ENCODE measurements at places on chromosomes 5 and 9.

DNA sequence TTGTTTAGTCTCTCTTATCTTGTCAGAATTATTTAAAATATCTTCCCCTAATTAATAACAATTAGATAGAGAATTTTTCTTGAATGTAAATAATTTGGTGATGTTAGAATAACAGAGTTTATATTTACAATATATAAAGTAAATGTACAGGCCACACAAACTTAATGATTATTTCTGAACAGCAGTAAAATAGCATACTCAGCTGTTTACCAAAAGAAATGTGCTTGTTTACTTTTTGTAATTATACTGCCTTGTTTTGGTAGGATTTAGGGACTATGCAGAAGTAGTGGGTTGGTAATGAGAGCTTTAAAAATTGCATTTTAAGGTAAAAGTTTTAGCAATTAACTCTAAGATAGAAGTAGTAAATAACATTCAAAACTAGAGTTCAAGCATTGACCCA is 17.4 kb downstream of the NDFIP1 start:
- DNase-seq = no peak

- DNase-seq = peak; percentile 4
Observed at GRCh38 chr5:124599028-124599973, 147.1 kb downstream of the ZNF608 start.

DNA sequence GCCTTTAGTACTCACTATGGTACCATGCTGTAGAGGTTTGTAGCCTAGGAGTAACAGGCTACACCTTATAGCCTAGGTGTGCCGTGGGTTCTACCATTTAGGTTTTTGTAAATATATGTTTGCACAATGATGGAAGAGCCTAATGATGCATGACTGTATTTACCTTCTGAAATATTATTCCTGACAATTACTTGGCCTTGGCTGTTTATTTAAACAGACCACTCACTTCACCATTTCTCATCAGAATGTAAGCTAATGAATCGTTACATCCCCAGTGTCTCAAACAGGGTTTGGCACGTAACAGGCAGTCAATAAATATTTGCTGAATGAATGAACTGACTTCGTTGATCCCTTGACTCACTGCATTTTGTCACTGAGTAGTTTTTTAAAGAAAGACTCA is 93.1 kb downstream of the MED27 start:
- DNase-seq = no peak

GRCh38 chr5:141640698-141641097 is 3.9 kb downstream of the RELL2 start:
- no peak for DNase-seq

DNA sequence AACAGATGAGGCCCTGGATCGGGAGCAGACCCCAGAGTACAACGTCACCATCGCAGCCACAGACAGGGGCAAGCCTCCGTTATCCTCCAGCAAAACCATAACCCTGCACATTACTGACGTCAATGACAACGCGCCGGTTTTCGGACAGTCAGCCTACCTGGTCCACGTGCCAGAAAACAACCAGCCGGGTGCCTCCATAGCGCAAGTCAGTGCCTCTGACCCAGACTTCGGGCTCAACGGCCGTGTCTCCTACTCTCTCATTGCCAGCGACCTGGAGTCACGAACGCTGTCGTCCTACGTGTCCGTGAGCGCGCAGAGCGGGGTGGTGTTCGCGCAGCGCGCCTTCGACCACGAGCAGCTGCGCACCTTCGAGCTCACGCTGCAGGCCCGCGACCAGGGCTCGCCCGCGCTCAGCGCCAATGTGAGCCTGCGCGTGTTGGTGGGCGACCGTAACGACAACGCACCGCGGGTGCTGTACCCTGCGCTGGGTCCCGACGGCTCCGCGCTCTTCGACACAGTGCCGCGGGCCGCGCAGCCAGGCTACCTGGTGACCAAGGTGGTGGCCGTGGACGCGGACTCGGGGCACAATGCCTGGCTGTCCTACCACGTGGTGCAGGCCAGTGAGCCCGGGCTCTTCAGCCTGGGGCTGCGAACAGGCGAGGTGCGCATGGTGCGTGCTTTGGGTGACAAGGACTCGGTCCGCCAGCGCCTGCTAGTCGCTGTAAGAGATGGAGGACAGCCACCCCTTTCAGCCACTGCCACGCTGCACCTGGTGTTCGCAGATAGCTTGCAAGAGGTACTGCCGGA is 1.6 kb upstream of the PCDHGA11 start:
- no peak for DNase-seq

Data from AG08395 (cell line).